ENCODE measurements at places on chromosomes 4 and X. TPM values are rescaled to one million over a fixed set of nuclear protein-coding genes. Genes with fewer than 3 reads are reported as not detected.

GRCh38 chr4:42786350-42787078, 106.0 kb upstream of the GRXCR1 start:
- H3K36me3 ChIP-seq = no peaks in the 10 kb centered on the region
- no peak for DNase-seq
- no peaks in the 10 kb centered on the region for H3K4me1 ChIP-seq
- H3K4me3 ChIP-seq = no peak overlapping the region
- no peak overlapping the region for H3K27ac ChIP-seq

WDR19 gene
- total RNA-seq = 18.0 TPM

GRCh38 chr4:173371292-173372192, 788 bp downstream of the SAP30 start:
- peaks cover 4% of the 10 kb centered on the region for H3K4me1 ChIP-seq
- peak; percentile 63 for DNase-seq
- H3K27me3 ChIP-seq = no peaks in the 10 kb centered on the region
- peak overlapping the region; percentile 76 for H3K27ac ChIP-seq

DNA sequence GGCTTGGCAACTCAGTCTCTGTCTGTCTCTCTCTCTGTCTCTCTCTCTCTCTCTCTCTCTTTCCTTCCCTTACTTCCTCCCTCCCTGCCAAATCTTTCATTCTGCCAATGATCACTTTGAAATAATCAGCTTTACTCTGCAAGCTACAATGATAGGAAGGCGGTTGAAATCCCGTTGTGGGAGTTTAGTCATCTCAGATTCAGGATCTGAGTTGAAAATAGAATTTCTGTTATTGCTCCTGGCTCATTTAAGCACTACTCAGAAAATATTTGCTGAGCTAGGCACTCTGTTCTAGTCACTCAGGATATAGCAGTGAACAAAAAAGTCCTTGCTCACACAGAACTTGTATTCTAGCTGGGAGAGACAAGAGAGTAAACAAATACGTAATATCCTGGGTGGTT, 56.3 kb upstream of the DCTD start:
- H3K36me3 ChIP-seq = no peaks in the 10 kb centered on the region
- H3K27ac ChIP-seq = no peak overlapping the region
- H3K4me1 ChIP-seq = peaks cover 19% of the 10 kb centered on the region
- H3K4me3 ChIP-seq = no peak overlapping the region
- peak; percentile 36 for DNase-seq

- no peaks in the 10 kb centered on the region for H3K27me3 ChIP-seq
- no peaks in the 10 kb centered on the region for H3K4me1 ChIP-seq
- DNase-seq = peak; percentile 34
- H3K4me3 ChIP-seq = no peak overlapping the region
- H3K36me3 ChIP-seq = no peaks in the 10 kb centered on the region
These were observed 15.0 kb upstream of the PRKX start for GRCh38 chrX:3728454-3728853.

DNA sequence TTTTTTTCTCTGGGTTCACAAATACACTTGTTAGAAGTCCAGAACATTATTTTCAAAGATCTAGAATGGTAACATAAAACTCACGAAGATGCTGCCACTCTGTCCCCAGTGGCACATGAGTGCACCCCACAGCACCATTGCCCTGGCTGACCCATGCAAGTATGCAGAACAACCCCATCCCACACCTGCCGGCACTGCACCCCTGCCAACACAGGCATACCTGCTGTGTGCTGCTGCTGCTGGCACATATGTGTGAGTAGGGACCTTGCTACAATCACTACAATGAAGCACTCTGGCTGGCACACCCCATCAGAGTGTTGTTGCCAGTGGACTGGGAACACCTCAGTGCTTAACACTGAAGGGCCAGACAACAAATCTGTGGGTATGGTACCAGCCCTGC, 66.9 kb downstream of the CISD2 start:
- no peaks in the 10 kb centered on the region for H3K4me1 ChIP-seq
- H3K27ac ChIP-seq = no peak overlapping the region
- no peak overlapping the region for H3K4me3 ChIP-seq
- no peaks in the 10 kb centered on the region for H3K36me3 ChIP-seq
- DNase-seq = no peak

- H3K36me3 ChIP-seq = no peaks in the 10 kb centered on the region
- H3K27me3 ChIP-seq = no peaks in the 10 kb centered on the region
- H3K27ac ChIP-seq = no peak overlapping the region
These were observed 4.5 kb downstream of the MMRN1 start for GRCh38 chr4:89899152-89899551.

GRCh38 chr4:8547108-8547911, 32.9 kb upstream of the GPR78 start:
- H3K27me3 ChIP-seq = no peaks in the 10 kb centered on the region
- peaks cover 8% of the 10 kb centered on the region for H3K4me1 ChIP-seq
- H3K27ac ChIP-seq = peak overlapping the region; percentile 4
- H3K36me3 ChIP-seq = no peaks in the 10 kb centered on the region
- H3K4me3 ChIP-seq = no peak overlapping the region
- DNase-seq = peak; percentile 57

- peaks cover 11% of the 10 kb centered on the region for H3K4me1 ChIP-seq
- H3K36me3 ChIP-seq = no peaks in the 10 kb centered on the region
- peaks cover 59% of the 10 kb centered on the region for H3K27me3 ChIP-seq
- no peak for DNase-seq
- H3K27ac ChIP-seq = no peak overlapping the region
- peak overlapping the region; percentile 21 for H3K4me3 ChIP-seq
These were observed 1.8 kb downstream of the PROM1 start for GRCh38 chr4:16082041-16082425.

CLDN22 gene
- not detected for total RNA-seq

DNA sequence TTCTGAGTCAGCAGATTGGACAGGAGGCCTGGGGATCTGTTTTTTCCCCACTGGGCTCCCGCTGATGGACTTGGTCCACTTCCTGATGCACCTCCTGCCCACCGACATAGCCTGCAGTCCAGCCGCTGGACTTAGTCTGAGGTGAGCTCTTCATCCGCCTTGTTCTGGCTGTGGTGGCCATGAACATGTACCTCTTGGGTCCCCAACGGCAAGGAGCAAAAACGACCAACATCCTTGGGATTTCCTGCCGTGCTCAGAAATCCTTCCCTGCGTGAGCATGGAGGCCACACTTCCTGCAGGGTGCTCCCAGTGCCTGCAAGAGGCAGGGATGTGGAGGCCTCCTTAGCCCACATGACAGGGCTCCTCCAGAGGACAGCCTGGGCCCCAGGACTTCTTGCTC, 76.8 kb downstream of the CRMP1 start:
- H3K27me3 ChIP-seq = no peaks in the 10 kb centered on the region
- no peak overlapping the region for H3K4me3 ChIP-seq
- H3K27ac ChIP-seq = no peak overlapping the region
- H3K4me1 ChIP-seq = no peaks in the 10 kb centered on the region
- peaks cover 50% of the 10 kb centered on the region for H3K36me3 ChIP-seq

DNA sequence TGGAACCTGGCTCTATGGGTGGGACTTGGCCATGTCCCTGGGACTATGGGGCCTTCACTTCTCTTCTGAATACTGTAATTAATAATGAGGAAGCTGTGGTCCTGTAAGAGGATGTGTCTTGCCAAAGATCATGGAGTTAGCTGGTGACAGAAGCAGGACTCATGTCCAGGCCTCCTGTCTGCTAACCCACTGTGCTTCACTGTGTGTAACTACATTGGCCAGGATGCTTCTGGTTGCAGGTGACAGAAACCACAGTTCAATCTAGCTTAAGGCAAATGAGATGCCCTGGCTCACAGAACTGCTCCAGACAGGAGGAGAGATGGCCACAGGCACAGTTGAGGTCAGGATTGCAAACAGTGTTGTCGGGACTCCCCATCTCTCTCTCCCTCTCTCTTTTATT, 3.1 kb downstream of the MTMR1 start:
- H3K36me3 ChIP-seq = no peaks in the 10 kb centered on the region
- no peak overlapping the region for H3K4me3 ChIP-seq

VCX3B gene
- not detected for total RNA-seq

GRCh38 chrX:74781507-74782034, 143.7 kb downstream of the NEXMIF start:
- H3K27ac ChIP-seq = no peak overlapping the region
- H3K36me3 ChIP-seq = no peaks in the 10 kb centered on the region
- no peak overlapping the region for H3K4me3 ChIP-seq

DNA sequence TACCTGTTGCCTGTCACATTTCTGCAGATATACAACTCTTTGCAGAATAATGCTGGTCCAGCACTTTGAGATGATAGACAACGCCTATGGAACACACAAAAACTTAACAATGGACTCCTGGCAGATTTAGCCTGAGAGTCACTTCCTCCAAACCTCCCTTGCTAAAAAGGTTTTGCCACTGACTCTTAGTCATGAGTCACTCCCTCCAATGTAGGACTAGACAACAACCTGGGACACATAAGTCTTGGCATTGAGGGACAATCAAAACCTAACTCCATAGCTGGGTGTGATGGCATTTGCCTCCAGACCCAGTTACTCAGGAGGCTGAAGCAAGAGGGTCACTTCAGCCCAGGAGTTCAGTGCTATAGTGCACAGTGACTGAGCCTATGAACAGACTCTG, 22.0 kb upstream of the EIF4E start:
- no peaks in the 10 kb centered on the region for H3K4me1 ChIP-seq
- no peak overlapping the region for H3K4me3 ChIP-seq
- H3K27me3 ChIP-seq = no peaks in the 10 kb centered on the region
- H3K36me3 ChIP-seq = no peaks in the 10 kb centered on the region
- peak; percentile 3 for DNase-seq

DNA sequence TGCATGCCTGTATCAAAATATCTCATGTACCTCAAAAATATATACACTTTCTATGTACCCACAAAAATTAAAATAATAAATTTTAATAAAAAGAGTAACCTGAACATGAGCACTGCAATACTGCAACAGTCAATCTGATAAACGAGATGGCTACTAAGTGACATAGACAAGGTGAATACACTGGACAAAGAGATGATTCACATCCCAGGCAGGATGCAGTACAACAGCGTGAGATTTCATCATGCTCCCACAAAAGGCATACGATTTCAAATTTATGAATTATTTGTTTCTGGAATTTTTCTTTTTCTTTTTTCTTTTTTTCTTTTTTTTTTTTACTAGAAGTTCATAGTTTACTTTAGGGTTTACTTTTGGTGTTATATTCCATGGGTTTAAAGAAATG, 12.2 kb upstream of the FGF16 start:
- no peak overlapping the region for H3K4me3 ChIP-seq
- peaks cover 2% of the 10 kb centered on the region for H3K4me1 ChIP-seq
- H3K27me3 ChIP-seq = no peaks in the 10 kb centered on the region
- no peaks in the 10 kb centered on the region for H3K36me3 ChIP-seq
- H3K27ac ChIP-seq = no peak overlapping the region

DNA sequence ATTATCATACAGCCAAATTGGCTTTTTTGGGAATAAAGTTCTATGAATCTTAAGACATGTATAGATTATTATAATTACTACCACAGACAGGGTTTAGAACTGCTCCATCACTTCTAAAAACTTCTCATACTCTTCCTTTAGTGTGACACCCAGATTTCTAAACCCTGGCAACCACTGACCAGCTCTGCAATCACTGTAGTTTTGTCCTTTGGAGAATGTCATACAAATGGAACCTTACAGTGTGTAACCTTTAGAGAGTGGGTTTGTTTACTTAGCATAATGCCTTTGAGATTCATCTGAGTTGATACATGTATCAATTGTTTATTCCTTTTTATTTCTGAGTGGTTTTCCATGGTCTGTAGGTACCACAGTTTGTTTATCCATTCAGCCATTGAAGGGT, 95.0 kb downstream of the TMEM164 start:
- no peak overlapping the region for H3K27ac ChIP-seq
- H3K4me3 ChIP-seq = no peak overlapping the region
- no peaks in the 10 kb centered on the region for H3K4me1 ChIP-seq
- H3K27me3 ChIP-seq = no peaks in the 10 kb centered on the region
- no peak for DNase-seq
- no peaks in the 10 kb centered on the region for H3K36me3 ChIP-seq

SGCB gene
- total RNA-seq = 81.1 TPM

- no peaks in the 10 kb centered on the region for H3K4me1 ChIP-seq
- H3K4me3 ChIP-seq = no peak overlapping the region
- H3K27me3 ChIP-seq = no peaks in the 10 kb centered on the region
- no peak for DNase-seq
These were observed 37.0 kb downstream of the HPGDS start for GRCh38 chr4:94305466-94306225.

TRIML1 gene
- not detected for total RNA-seq

DNA sequence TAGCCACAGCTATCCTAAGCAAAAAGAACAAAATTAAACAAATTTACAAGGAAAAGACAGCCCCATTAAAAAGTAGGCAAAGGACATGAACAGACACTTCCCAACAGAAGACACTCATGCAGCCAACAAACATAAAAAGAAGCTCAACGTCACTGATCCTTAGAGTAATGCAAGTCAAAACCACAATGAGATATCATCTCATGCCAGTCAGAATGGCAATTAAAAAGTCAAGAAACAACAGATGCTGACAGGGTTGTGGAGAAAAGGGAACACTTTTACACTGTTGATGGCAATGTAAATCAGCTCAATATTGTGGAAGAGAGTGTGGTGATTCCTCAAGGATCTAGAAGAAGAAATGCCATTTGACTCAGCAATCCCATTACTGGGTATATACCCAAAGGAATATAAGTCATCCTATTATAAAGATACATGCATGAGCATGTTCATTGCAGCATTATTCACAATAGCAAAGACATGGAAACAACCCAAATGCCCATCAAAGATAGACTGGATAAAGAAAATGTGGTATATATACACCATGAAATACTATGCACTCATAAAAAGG, 163.0 kb upstream of the TET2 start:
- H3K4me3 ChIP-seq = no peak overlapping the region
- H3K27me3 ChIP-seq = no peaks in the 10 kb centered on the region
- H3K27ac ChIP-seq = no peak overlapping the region
- no peak for DNase-seq
- H3K4me1 ChIP-seq = no peaks in the 10 kb centered on the region

ADGRG2 gene
- not detected for total RNA-seq

SCLT1 gene
- 10.9 TPM for total RNA-seq

DNA sequence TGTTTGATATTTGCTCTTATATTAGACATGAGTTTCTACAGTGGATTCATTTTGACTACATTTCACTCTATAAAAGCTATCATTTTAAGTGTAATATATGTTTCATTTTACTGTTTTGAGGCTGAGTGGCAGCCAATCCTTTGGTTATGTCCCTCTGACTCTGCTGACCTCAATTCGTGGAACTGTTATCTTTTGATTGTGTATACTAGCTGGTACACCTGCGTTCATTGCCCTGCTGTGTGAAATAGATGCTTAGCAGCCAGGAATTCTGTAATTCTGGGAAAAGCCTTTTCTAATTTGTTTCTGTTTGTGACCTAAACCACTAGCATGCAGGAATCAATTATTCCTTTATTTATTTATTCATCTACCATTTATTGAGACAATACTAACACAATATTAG, 269.4 kb upstream of the CT83 start:
- no peak for DNase-seq
- no peaks in the 10 kb centered on the region for H3K27me3 ChIP-seq
- H3K4me3 ChIP-seq = no peak overlapping the region
- no peaks in the 10 kb centered on the region for H3K36me3 ChIP-seq

MMRN1 gene
- total RNA-seq = 0.17 TPM

GRCh38 chr4:118033148-118034052, 886 bp upstream of the NDST3 start:
- H3K27ac ChIP-seq = peak overlapping the region; percentile 9
- peaks cover 3% of the 10 kb centered on the region for H3K27me3 ChIP-seq
- peaks cover 10% of the 10 kb centered on the region for H3K4me1 ChIP-seq

GRCh38 chr4:85520765-85521749, 46.1 kb downstream of the ARHGAP24 start:
- H3K36me3 ChIP-seq = no peaks in the 10 kb centered on the region
- H3K4me1 ChIP-seq = peaks cover 6% of the 10 kb centered on the region
- no peaks in the 10 kb centered on the region for H3K27me3 ChIP-seq
